Cerebellar nuclear complex (tissue), 1 donor: ENCODE measurements at places on chromosomes 7 and 10.

DNA sequence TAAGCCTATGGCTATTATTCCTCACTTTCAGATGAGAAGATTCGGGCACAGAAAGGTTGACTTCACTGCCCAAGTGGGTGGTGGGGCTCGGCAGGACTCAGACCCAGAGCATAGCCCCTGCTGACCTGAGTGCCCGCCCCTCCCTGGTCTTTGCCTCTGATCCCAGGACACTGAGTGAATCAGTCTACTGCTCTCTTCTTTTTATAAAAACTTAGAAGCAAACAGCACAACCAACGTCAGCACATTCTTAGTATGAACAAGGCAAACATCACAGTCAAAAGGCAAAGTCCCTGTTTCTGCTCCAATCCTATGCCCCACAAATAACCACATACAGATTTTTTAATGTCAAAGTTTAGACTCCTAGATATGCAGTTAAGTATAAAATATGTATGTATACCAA, 237.8 kb downstream of the ZMYND11 start:
- no peak for DNase-seq

DNA sequence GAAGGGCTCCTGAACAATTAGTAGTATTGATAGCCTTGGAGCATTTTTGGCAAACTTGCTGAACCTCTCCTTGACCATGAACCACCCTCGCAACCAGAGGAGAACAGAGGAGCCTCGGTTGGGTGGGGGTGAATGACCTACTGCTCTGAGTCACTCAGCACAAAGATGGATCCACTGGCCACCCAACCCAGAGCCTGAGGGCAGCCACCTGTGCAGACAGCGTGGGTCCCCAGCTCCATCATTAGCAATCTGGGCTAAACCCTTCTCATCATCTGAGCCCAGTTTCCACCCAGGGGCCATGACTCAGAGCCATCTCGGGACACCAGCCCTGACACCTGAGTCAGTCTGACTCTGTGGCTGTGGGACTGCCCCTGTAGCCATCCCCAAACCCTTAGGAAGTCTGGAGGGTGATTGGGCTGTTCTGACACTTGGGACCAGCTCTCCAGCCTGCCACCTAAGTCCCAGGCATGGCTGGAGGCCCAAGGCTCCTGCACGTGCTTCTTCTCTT, 171.8 kb upstream of the GPR26 start:
- DNase-seq: no peak

DNA sequence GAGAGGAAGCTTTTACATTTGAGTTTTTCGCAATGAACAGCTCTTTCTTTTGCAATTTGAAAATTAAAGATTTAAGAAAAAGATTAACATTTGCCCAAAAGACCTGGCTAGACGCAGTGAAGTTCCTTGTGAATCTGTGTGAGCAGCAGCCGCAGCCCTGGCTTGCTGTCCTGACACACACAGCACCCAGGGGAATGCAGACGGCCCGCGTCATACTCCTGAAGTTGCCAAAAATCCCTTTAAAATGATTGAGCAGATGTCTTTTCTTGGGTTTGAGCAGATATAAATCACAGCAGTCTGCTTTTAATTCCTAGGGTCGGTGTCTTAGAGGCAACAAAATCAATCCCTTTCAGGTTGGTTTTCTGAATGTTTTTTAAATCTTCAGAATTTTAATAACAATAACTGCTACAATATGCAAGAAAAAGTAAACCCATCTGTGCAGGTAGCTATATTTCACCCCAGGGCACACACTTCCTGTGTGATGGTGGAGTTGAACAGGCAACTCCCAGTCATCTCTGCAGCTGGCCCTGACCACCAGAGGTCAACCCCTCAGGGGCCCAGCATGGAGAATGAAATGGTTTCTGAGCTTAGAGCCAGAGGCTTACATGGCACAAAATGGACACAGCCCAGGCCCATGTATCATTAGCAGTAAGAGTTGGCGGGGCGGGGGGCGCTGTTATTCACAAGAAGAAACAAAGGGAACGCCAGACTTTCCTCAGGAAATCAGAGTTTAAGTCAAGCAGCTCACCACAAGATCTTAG, 32.2 kb upstream of the TRIL start:
- DNase-seq: no peak

- no peak for DNase-seq
Observed at GRCh38 chr10:44703241-44704155, 207.6 kb upstream of the TMEM72 start.
